Caki2 (cell line): ENCODE measurements at places on chromosomes 7 and 10. TPM values are rescaled to one million over a fixed set of nuclear protein-coding genes. Genes with fewer than 3 reads are reported as not detected.
A peak's percentile ranks its signal among the peaks of the same experiment; 100 is the strongest.

FUOM gene
- total RNA-seq, result 26.6 and 38.3 TPM in 2 replicates

ALDH18A1 gene
- 168 and 184 TPM in 2 replicates for total RNA-seq

- DNase-seq, result no peak
Observed at GRCh38 chr10:68902382-68902781, 1.3 kb downstream of the DDX50 start.

DNA sequence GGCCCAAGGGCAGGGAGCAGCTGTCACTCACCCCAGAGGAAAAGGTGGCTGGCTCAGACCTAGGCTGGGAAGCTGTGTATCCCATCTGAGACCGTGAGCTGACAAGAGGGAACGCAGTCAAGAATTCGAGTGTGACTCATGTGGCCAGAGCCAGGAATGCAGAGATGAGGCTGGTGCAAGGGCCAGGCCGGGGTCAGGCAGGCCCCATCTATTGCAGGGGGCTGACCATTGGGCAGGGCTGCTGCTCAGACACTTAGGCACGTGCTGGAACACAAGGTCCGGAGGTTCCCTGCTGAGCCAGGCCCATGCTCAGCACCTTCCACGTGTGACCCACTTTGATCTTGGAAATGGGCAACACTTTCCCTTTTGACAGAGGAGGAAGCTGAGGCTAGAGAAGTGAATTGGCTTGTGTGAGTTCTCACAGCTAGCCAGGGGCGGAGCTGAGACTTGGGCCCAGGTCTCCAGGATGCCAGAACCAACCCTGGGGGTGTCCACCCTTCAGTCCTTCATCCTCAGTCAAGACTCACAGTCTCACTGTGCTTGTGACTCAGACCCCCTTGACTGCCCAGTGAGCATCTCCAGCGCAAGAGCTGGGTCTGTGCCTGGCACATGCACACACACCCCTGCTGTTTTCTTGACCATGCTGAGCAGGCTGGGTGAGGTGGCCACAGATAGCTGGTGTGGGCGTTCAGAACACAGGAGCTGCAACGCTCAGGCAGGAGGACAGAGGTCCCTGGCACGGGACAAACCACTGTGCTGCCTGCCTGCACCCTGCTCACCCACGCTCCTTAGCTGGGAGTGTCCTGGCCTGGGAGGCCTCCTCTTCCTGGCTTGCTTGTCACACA lies 47.6 kb upstream of the PPIF start:
- peak; percentile 55 for DNase-seq

DNA sequence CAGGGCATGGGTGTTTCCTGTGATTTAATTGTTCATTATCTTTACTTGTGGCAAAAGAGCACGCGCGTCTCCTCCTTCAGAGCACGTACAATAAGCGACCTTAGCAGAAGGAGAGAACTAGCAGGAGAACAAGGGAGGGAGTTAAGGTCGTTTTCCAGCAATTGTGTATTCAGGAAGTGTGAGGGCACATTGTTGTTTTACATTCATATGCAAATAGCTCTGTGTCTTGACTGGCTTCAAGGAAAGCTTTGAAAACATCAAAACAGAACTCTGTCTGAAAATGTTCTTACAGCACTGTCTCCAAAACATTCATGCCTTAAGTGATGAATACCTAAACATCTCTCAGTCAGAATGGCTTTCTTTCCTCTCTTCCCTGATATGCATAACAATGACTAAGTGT lies 499.1 kb downstream of the ACTR3B start:
- DNase-seq, result no peak
